ENCODE measurements at places on chromosomes 4 and X.
A peak's percentile ranks its signal among the peaks of the same experiment; 100 is the strongest.

- DNase-seq = peak; percentile 7
Observed at GRCh38 chrX:7170898-7171297, 22.9 kb upstream of the PUDP start.

DNA sequence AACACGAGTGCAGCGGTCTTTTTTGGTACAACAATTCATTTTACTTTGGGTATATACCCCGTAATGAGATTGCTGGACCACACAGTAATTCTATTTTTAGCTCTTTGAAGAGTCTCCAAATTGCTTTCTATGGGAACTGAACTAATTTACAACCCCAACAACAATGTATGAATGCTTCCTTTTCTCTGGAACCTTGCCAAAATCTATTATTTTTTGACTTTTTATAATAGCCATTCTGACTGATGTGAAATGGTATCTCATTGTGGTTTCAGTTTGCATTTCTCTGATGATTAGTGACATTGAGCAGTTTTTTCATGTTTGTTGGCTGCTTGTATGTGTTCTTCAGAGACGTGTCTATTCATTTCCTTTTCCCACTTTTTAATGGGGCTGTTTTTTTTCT, 240.8 kb downstream of the STK32B start:
- no peak for DNase-seq

DNA sequence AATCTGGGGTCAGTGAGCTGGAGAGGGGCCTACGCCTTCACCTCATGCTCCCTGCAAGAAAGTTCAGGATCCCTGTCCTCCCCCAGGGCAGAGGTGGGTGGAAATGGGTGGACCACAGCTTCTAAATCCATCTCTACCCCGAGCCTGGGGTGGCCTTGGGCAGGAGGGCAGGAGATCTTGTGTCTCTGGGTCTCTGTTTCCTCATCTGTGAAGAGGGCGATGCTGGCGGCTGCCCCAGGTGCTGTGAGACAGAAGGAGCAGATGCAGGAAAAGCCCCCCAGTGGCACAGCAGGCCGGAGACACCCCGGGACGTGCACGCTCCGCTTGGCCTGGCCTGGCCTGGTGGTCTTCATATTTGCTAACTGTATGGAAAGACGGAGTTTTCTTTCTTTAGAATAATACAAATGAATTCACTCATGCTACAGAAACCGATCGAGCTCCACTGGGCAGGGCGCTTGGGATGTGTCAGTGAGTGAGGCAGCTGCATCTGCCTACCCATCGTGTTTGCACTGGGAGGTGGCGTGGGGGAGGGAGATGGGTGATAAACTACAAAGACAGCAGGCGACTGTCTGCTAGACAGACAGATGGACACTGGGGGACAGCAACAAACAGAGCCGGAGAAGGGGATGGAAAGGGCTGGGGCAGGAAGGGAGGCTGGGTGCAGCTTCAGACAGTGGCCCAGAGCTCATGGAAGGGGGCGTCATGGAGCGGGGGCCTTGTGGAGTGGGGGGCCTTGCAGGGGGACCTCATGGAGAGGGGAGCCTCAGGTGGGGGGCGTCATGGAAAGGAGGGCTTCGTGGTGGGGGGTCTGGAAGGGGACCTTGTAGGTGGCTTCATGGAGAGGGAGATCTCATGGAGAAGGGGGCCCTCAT, 136.2 kb downstream of the CPZ start:
- no peak for DNase-seq

- DNase-seq = no peak
Observed at GRCh38 chr4:88803600-88804096, 106.0 kb upstream of the NAP1L5 start.

- DNase-seq = no peak
Observed at GRCh38 chr4:78250500-78250899, 193.4 kb downstream of the FRAS1 start.

GRCh38 chr4:94595880-94596483, 144.2 kb downstream of the PDLIM5 start:
- no peak for DNase-seq

DNA sequence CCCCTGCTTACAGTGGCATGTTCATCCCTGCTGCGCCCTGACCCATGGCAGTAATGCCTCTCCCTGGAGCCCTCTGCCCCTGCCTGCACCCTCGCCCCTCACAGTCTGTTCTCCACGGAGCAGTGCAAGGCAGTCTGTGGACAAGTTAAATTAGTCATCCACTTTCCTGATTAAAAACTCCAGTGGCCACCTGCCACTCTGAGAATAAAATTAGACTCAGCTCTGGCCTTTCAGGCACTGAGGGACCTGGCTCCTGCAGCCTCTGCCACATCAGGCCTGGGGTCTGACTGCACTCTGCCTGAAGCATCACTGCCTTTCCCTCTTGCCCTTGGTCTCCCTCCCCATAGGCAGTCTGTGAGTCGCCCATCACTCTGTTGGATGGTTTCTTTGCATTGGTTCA, 53.6 kb downstream of the GRK4 start:
- DNase-seq = no peak

- DNase-seq = no peak
Observed at GRCh38 chrX:136146614-136147314, 569 bp upstream of the FHL1 start.

DNA sequence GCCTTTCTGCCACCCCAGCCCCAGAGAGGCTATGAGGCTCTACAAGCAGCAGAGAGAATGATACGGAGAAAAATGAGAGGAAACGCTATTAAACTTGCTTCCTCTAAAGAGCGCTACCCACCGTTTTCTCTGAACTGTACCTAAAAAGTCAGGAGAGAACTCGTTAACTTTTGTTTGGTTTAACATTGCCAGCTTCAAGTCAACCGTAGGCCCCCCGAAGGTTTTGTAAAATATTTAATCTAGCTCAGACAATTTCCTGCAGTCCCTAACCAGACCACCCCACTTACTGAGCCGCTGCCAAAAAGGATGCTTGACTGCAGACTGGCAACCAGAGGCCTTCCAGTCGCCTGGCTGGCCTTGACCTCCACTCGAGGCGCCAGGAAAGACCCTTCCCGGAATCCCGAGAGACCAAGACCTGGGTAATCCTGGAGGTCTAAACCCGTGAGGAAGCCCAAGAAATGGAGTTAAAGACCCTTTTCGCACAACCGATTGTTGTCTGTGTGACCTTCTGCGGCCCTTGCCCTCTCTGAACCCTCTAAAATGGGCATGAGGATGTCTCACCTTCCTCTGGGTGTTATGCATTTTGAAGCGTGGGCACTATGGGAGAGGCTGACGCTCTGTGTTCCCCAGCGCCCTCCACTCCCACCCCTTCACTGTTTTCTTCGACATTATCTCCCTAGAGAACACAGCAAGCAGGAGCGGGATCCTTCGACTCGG, 86.3 kb downstream of the BCOR start:
- no peak for DNase-seq

GRCh38 chr4:147492761-147493160, 11.9 kb downstream of the EDNRA start:
- no peak for DNase-seq

DNA sequence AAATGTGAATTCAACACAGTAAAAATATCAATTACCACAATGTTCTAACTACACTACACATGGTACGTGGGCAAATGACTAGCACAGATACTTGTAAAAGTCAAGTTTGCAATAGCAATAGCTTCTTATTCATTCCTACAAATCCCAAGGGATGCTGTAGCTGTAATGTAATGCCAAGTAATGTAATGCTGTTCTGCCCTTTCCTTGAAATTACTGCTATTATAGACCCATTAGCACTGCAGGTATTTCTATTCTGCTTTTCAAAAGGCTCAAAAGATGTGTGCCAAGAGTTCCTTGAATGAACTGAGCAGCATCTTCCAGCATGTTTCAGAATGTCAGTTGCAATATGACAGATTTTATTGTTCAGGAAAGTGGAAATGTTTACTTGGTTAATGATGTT, 129.9 kb upstream of the BANK1 start:
- no peak for DNase-seq

GRCh38 chr4:122083989-122084388, 68.1 kb upstream of the BLTP1 start:
- no peak for DNase-seq

DNA sequence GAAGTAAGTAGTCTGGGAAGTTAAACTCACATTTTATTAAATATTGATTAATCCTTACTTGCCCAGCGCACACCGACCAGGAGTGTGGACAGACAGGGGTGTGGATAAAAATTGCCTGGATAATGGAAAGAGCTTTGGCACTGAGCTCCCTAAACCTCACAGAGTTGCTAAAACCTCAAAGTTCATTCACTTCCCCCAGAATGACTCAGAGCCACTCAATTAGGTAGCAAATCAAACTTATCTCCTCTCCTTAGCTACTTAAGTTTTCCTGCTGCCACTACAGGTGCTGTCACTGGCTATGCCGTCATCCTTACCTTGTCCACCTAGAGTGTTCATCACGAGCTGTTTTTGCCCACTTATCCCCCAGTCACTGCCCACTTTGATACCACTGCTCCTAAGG, 27.0 kb upstream of the MID1IP1 start:
- DNase-seq = no peak

GRCh38 chrX:135536877-135537276, 16.4 kb downstream of the INTS6L start:
- no peak for DNase-seq

DNA sequence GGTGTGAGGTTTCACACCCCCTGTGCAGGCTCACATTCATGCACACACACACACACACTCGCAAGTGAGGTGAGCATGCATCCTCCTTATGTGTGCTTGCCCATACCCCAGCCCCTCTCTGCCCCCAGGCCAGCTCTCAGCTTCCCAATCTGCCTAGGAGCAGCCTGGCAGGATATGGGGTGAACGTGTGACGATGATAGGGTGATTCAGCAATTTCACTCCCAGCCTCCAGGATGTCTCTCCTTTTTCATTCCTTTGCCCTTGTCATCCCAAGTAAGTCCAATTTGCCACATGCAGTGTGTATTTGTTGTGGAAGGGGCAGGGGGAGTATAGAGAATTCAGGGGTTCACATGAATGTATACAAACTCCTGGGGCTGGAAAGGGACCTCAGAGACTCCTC, 7.2 kb downstream of the STARD8 start:
- no peak for DNase-seq

DNA sequence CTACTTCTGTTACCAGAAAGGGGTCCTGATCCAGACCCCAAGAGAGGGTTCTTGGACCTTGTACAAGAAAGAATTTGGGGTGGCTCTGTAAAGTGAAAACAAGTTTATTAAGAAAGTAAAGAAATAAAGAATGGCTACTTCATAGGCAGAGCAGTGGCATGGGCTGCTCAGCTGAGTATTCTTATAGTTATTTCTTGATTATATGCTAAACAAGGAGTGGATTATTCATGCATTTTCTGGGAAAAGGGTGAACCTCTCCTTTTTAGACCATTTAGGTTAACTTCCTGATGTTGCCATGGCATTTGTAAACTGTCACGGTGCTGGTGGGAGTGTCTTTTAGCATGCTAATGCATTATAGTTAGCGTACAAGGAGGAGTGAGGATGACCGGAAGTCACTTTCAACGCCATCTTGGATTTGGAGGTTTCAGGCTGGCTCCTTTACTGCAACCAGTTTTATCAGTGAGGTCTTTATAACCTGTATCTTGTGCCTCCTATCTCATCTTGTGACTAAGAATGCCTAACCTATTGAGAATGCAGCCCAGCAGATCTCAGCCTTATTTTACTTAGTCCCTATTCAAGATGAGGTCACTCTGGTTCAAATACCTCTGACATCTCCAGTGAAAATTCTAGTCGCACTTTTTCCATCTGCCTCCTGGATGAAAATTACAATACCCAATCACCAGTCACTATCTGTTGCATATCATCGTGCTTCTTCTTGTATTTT, 15.5 kb upstream of the TDO2 start:
- DNase-seq = no peak

- no peak for DNase-seq
Observed at GRCh38 chr4:103918214-103918613, 198.4 kb upstream of the TACR3 start.

DNA sequence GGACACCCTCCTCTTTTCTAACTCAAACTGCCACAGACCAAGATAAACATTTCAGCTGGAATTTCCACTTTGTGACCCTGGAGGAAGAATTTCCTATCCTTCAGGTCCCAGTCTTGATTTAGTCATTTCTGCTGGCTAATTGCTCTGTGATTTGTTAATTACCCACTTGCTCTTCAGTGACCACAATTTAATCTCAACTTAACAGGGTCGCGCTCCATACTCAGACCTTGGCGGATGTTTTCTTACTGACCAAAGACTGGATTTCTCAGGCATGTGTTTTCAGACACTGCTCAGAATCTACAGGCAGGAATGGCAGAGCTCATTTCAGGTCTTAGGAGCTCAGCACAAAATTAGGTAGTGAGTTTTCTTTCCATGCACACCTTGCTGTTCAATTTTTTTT, 188.9 kb downstream of the ASMT start:
- DNase-seq = no peak

- DNase-seq = no peak
Observed at GRCh38 chr4:187256897-187257296, 533.2 kb upstream of the FAT1 start.

DNA sequence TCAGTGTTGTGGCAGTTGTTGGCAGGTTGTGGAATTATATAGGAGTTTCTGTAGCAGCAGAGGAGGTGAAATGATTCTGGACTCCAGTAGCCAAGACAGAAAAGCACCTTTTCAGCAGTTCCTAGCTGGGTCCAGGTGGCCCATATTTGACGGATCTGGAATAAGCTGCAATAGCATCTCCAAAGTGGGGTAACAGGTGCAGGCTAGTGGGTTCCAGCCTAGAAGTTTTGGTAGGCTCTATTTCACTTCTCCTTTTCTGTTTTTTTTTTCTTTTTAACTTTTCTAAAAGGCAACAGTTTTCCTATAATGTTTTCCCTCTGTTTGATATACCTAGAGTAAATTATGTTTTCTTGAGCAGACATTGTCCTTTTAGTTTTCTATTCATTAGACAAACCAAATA, 392.5 kb downstream of the C4orf33 start:
- no peak for DNase-seq

DNA sequence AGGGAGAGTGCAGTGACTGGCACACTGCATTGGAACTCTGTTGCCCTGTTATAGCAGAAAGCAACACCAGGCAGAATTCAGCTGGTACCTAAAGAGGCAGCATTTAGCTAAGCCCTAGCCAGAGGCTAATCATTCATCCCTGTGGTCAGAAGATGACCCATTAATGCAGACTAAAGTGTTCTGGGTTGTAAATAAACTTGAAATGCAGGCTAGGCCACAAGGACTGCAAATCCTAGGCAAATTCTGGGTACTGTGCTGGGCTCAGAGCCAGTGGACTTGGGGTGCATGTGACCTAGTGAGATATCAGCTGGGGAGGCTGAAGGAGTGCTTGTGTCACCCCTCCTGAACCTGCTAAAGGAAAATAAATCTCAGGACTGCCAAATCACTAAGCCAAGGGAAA, 91.2 kb downstream of the LPAR4 start:
- DNase-seq = no peak

- no peak for DNase-seq
Observed at GRCh38 chr4:123776267-123776666, 379.7 kb downstream of the SPRY1 start.

- no peak for DNase-seq
Observed at GRCh38 chrX:13732246-13733067, 2.0 kb downstream of the TRAPPC2 start.

DNA sequence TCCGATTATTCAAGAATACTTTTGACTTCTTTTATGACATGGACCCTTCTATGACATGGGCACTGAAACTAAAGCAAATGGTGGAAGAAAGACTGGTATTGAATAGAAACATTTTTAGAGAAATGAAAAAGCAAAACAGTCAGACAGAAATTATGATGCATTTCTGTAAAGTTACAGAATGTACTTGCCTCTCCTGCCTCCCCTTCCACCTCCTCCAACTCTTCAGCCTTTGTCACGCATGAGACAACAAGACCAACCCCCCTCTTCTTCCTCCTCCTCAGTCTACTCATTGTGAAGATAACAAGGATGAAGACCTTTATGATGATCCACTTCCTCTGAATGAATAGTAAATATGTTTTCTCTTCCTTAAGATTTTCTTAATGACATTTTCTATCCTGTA, 46.3 kb upstream of the HUWE1 start:
- no peak for DNase-seq

Data from T follicular helper cell (primary cell).